ENCODE measurements at places on chromosomes 1 and 21. TPM values are rescaled to one million over a fixed set of nuclear protein-coding genes. Genes with fewer than 3 reads are reported as not detected.

DNA sequence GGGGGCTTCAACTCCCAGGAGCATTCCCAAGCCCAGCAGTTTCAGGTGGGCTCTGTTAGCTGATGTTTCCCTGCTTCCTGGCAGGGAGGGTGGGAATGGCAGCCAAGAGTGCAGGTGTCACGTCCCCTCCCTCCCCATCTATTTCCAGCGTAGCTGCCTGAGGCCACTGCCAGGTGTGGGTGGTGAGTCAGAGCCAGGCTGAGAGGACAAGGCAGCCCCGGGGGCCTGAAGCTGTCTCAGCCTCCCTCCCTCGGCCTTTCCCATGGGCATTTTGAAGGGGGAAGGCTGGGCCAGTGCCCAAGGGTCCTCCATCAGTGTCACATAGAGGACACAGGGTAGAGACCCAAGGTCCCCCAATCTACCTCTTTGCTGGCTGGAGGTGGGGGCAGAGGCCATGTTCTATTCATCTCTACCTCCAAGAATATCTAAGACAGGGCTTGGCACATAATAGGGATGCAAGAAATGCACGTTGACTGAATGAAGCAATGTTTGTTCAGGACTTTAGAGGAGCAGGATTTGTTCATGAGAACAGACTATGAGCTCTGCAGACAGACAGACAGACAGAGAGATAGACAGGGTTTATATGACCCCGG, 34.4 kb upstream of the ID3 start:
- DNase-seq, result no peak

The SHE gene
- 25.3 TPM for polyA plus RNA-seq

GRCh38 chr1:31855038-31855845, 39.4 kb upstream of the SPOCD1 start:
- DNase-seq, result no peak

- no peak for DNase-seq
Observed at GRCh38 chr1:161265305-161265704, 6.8 kb downstream of the PCP4L1 start.

DNA sequence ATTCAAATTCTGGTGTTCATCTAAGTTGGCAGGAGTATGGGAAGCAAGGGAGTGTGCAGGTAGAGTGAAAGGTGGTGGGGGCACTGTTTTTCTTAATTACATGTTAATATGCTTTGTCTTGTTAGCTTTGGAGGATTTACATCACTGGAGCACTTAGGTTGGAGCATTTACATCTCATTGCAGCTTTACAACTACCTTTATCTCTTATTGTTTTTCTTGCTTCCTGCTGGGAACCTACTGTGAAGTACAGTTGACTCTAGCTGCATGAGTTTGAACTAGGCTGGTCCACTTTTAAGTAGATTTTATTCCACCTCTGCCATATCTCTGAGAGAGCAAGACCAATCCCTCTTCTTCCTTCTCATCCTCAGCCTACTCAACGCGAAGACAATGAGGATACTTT, 554.8 kb upstream of the B3GALT2 start:
- DNase-seq, result no peak

The AMY1A gene
- polyA plus RNA-seq, result not detected

- no peak for DNase-seq
Observed at GRCh38 chr1:160371346-160371631, 4.4 kb downstream of the NHLH1 start.

The C1QB gene
- 12.3 TPM for polyA plus RNA-seq

DNA sequence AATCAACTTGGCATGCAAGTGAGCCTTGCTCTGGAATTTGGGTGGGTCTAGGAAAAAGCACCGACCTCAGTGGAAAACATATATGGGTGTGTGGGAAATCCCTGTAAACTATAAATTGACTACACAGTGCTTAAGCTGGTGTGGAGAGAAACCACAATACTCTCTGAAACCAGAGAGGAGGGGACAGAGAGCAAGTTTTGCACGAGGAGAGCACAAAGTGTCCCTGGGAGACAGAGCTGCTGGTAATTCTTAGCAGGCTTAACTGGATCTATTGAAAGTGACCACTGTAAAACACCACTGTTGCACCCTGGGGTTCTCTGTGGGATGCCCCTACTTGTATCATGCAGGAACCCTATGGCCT, 12.8 kb downstream of the KCNJ15 start:
- DNase-seq, result no peak

The OVAAL gene
- polyA plus RNA-seq, result not detected

The GJA8 gene
- polyA plus RNA-seq, result not detected

The LCE1D gene
- not detected for polyA plus RNA-seq

The SLFNL1 gene
- polyA plus RNA-seq, result 0.87 TPM

- DNase-seq, result no peak
Observed at GRCh38 chr1:228376651-228377631, 29.7 kb downstream of the TRIM11 start.

The ELF3 gene
- 60.0 TPM for polyA plus RNA-seq

- no peak for DNase-seq
Observed at GRCh38 chr21:42027822-42028765, 17.9 kb upstream of the ZBTB21 start.

- no peak for DNase-seq
Observed at GRCh38 chr1:1218524-1219200, 4.7 kb upstream of the TNFRSF4 start.

DNA sequence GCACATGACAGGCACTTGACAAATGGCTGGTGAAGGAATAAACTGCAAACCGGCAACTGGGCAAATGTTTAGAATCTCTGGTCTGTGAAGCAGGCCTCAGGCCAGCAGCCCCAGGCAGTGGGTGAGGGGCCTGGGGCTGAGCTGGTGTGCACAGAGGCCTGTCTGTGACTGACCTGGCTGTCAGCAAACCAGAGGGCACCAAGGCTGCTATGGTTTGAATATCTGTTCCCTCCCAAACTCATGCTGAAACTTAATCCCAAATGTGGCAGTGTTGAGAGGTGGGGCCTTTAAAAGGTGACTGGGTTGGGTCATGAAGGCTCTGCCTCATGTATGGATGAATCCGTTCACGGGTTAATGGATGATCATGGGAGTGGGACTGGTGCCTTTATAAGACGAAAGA, 139.8 kb downstream of the DMRTB1 start:
- no peak for DNase-seq

The NUAK2 gene
- 7.8 TPM for polyA plus RNA-seq

GRCh38 chr21:39913706-39914305, 46.6 kb downstream of the PCP4 start:
- DNase-seq, result no peak

- no peak for DNase-seq
Observed at GRCh38 chr1:982765-983436, 1.0 kb upstream of the PERM1 start.

DNA sequence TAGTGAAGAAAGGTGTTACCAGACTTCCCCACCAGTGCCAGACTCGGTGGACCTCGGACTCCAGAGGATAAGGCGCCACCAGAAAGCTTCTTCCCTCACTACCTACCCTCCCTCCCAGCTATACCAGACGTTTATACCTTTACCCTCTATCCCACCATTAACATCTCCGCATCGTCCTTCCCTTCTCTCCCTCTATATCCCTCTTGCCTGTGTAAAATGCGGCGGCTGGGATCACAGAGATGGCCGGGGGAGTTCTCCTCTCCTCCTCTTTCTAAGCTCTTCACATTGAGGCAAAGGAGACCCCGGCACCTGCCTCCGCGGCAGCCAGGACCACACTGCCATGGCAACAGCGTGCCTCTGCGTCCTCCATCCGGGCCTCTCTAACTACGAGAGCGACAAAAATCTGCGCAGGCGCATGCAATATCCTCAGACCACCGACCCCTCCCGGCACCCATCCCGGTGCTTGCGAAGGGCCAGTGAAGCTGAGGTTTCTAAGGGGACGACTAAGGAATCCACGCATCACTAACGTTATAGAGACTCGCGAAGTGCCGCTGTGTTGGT, at the start of gene CCDC181:
Gene CCDC181, minus strand, starts transcription at position 394 of the 561 bp plus-strand sequence. CDS start 2,547 bp downstream, outside the sequence.
- DNase-seq, result peak; percentile 50

The CHIA gene
- polyA plus RNA-seq, result 1.1 TPM

GRCh38 chr21:40765811-40766210, 81.1 kb downstream of the DSCAM start:
- DNase-seq, result no peak

DNA sequence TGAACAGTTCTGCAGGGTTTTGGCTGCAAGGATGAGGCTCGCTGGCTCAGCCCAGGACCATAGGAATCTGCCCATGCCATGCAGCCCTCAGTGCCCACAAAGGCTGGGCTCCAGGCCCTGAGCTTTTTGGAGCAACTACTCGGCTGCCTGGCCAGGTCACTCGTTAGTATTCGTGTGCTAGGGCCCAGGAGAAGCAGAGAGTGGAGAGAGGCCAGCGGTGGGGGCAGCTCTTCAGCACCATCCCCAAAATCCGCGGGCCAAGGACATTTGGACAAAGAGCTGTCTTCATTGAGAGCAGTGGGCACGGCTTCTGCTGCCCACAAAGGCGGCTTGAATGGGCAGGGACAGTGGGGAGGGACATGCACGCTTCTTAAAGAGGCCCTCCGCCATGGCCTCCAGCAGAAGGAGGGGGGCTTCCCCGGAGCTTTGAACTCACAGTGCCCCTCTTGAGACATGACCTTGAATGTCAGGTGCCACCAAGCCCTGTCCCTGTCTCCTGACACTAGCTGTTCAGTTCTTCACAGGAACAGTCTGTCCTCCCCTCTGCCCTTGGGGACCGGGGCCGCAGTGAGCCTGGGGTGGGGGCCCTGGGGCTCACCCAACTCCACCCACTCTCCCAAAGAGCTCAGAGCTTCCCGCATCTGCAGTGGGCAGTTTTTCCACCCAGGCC, 106.1 kb upstream of the ARHGEF16 start:
- DNase-seq, result no peak

DNA sequence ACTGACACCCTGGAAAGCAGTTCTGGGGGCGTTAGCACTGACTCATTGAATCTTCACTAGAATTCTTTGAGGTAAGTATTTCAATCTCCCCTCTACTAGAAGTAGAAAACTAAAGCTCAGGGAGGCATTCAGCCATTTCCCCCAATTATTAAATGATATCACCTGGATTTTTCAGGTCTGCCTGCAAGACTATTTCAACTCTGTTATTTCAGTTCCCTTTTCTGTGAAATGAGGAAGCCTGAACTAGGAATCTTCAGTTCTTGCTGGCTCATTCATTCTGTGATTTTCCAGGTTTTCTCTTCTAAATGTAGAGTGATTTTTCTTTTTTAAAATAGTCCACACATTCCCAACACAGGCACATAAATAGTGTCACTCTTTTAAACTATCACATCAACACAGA, 337.0 kb upstream of the NR5A2 start:
- no peak for DNase-seq

GRCh38 chr1:94716965-94717364, 103.2 kb upstream of the SLC44A3 start:
- no peak for DNase-seq

DNA sequence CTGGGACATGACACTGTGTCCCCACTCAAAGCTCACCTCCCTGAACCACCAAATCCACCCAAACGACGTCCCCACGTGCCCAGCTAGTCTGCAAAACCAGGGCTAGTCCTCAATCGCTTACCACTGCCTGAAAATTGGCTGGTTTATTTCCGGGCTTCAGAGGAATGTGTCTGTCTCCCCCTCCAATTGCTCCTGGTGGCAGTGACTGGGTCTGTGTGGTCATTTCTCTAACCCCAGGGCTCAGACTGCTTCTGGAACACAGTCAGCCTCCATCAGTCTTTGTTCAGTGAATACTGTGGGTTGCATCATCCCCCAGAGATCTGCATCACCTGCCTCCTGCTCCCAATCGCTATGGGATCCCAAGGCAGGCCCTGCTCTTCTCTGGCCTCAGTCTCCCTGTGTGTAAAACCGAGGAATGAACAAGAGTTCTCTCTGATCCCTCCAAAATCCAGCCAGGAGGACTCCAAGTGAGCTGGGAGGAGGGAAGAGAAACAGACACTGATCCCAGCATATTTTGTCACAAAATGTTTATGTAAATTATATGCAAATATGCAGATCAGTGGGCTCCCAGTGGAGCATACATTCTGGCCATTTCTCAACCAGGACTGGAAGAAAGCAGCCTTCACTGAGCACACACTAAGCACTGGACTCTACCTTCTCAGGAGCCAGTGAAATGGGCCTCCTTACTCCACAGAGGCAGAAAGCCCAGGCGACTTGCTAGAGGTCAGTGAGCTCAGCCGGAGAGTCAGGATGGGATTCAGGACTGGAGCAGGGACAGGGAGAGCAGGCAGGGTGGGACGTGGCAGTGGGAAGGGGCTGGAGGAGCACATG, 20.9 kb downstream of the SDC3 start:
- no peak for DNase-seq

- no peak for DNase-seq
Observed at GRCh38 chr21:25717491-25718147, 17.1 kb downstream of the ATP5PF start.

- DNase-seq, result no peak
Observed at GRCh38 chr1:56397811-56398231, 181.5 kb downstream of the PLPP3 start.

The INAVA gene
- polyA plus RNA-seq, result 22.6 TPM

DNA sequence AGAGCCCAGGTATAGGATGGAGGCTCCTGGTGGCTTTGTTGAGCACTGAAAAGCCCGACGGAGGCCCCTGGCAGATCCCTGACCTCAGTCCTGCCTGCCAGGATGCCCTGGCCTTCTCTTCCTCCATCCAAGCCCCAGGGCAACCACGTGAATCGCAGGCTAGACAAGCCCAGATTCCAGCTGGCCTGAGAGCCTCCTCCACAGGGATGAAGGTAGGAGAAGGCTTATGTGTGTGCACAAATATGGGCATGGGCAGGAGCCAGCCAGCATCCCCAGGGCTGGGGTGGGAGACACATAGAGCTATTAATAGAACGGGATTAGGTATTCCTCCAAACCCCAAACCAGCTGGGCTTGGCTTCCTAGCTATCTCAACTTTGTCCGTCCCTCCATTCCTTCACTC, 4.0 kb upstream of the EXTL1 start:
- DNase-seq, result no peak

The OR6K3 gene
- not detected for polyA plus RNA-seq

The JAM2 gene
- polyA plus RNA-seq, result 33.6 TPM

DNA sequence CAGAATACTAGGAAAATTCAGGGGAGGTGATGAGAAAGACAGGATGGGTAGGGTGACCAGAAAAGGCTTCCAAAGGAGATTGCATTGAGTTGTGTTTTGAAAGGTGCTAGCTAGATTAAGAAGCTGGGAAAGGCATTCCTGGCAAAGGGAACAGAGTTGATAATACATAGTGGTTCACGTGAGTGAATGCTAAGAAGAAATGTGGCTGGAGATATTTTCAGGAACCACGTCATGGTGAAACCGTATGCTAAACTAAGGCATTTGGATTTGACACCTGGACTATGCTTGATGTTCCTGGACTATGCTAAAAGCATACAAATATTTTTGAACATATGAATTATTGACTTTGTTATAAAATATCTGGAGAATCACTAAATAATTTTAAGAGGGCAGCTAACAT, 14.7 kb downstream of the CCDC30 start:
- no peak for DNase-seq

The GLIS1 gene
- polyA plus RNA-seq, result 0.16 TPM

The OLIG2 gene
- not detected for polyA plus RNA-seq

DNA sequence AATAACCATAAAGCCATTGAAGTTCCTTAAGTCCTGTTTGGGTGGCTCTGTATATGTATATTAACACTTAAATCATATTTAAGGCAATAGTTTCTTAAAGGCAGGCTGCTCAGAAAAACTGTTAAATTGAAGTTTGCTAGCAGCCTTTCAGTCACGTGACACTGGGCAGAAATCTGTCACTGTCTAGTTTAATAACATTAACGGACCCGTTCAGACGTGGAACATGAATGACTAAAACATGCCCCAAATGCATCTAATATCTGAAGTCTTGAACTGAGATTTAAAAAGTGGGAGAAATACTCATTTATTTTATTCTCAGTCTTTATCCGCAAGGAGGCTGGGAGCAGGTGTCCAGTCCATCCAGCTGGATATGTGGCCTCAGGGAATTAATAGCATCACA, 3.3 kb upstream of the SPATA1 start:
- DNase-seq, result no peak

All from left lung (tissue), 14 donors.